Posterior vena cava (tissue), 2 donors: ENCODE measurements at places on chromosomes 1 and 21.

GRCh38 chr21:37017951-37018679 is 11.6 kb downstream of the RIPPLY3 start:
- DNase-seq = peak; percentile 52

DNA sequence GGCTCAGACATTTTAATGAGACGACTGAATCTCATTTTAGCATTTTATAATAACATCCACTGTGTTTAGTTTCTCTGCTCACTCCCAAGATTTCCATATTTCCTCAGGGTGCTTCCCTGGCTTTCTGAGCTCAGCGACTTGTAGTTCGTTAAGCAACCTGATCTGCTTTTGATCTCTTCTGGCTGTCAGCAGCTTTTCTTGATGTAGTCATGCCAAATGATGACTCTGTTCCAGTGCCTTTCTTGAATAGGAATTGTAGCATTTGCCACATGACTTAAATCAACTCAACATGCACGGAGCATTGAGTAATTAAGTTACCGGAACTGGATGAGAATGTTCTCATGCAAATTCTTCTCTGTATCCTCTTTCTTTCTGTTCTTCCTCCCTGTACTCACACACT is 246.1 kb downstream of the FMN2 start:
- DNase-seq = no peak

DNA sequence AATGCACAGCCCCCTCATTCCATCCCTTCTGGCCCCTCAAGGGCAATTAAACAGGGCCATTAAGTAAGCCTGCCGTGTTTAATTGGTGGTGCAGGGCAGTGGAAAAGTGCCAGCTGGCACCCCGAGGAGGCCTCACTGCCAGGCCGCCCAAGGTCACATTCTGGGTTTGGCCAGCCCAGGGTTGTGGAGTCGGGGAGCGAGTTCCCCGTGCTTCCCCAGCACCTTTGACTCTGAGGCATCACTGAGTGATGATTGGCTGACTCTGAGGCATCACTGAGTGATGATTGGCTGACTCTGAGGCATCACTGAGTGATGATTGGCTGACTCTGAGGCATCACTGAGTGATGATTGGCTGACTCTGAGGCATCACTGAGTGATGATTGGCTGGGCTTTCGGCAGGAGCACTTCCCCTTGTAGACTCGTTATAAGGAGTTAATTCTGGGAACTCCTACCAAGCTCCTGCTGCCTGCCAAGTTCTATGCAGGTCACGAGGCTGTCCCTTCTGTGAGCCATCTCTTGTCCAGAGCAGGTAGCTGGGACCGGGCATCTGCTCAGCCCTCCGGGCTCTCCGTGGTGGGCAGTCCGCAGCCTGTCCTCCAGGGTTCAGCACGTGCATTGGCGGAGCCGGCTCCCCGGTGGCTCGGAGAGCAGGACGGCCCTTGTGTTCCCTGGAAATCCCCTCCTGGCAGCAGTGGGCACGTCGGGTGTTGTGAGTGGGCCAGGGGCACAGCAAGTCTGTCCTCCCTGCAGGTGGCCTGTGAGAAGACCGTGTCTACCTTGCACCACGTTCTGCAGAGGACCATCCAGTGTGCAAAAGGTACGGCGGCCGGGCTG is 20.9 kb downstream of the CSTB start:
- no peak for DNase-seq

- no peak for DNase-seq
Measured at GRCh38 chr1:84825161-84825560, 67.8 kb downstream of the LPAR3 start.

DNA sequence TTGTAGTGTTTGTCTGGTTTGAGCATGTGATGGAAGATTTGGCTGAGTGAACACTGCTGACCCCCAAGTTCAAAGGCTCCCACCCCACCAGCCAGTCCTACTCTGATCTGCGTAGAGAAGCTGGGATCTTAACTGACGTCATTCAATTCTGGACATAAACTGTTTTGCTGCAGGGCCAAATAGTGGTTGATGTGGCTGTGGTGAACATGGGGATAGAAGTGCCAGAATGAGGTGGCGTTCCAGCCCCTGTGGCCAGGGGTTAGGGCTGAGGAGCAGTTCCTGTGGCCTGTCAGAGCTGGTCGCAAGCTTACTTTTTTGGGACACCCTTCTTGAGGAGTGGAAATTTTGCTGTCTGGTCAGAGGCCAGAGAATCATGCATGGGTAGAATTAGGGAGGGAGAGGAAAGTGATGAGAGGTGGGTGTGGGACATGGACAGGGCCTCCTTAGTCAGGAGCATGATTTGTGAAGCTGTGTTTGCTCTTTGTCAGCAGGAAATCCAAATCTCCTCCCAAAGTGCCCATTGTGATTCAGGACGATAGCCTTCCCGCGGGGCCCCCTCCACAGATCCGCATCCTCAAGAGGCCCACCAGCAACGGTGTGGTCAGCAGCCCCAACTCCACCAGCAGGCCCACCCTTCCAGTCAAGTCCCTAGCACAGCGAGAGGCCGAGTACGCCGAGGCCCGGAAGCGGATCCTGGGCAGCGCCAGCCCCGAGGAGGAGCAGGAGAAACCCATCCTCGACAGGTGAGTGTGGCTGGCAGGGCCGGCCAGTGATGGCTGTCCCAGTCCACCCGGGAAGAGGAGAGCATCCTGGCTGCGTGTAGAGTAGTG is 25.9 kb downstream of the SZRD1 start:
- no peak for DNase-seq

DNA sequence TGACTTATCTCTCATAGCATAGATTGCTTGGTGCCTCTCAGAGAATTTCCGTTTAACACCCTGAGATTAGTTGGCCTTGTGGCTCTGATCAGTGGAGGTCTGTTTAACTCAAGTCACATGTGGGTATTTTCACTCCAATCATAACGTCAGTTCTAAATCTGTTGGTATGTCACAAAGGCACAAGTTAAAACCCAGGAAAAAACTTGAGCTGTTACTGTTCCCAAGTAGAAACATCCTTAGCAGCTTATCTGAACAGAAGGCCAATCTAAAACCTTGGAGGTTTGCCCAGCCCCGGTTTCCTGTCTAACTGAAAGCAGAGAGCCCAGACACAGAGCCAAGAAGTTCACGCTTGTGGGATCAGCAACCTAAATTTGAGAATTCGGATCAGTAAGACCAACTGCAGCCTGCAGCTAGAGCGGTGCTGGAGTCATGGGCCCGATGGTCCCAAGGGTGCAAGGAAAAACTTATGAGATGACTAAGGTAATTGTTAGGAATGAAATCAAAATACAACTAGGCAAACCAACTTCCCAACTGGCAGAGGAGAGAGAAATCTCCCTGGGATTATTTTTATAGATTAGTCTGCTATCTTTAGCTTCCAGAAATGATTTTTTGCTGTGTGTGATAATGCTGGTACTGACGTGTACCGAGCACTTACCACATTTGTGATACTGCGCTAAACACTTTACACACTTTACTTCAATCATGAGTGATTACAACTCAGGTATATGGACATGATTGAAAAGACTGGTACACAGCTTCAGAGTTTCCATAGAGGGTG is 90.2 kb upstream of the C1orf21 start:
- peak; percentile 92 for DNase-seq

- DNase-seq = peak; percentile 92
Measured at GRCh38 chr1:28886731-28887418, 27.5 kb upstream of the EPB41 start.
